ENCODE measurements at places on chromosomes 1 and 21.

DNA sequence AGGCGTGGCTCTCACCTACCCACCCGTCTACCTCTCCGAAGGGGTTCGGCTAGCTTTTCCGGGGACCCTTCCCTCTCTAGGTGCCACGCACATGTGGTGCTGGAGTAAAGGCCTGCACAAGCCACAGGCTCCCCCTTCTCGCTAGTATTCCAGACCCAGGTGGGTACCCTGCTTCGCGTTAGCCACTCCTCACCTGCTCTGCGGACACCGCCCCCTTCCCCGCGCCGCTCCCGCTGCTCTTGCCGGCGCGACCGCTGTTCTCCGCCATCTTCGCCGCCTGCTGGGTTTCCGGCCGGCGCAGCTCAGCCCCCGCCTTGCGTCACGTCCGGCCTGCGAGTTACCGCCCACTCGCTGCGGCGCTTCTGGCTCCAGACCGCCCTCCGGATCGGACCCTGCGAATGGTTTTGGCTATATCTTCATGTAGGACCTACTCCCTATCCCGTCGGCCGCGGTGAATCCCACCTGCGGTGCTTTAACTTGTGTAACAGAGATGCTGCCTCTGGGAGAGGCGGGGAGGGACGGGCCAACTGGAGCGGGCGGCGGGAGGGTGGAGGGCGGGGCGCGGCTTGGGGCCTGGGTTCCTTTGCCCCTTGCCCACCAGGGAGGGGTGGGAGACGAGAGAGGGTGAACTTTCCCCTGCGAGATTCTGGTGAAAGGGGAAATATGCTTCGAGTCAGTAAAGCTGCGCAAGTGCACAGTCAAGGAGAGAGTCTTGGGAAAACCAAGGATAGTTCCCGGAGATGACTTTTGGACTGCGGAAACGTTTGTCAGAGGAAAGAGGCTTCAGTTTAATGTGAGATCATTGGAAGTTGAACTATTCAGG lies at the start of the genes NIT1 and PFDN2:
NIT1 (plus strand) TSS at position 347 of the 823 bp plus-strand sequence; CDS start at position 419, 72 bp downstream.
PFDN2 (minus strand) TSS at position 279 of the 823 bp plus-strand sequence; CDS start at position 268, 11 bp downstream.
- DNase-seq: peak; percentile 82

- DNase-seq: no peak
These were observed 74.2 kb downstream of the SIM2 start for GRCh38 chr21:36773117-36773516.

DNA sequence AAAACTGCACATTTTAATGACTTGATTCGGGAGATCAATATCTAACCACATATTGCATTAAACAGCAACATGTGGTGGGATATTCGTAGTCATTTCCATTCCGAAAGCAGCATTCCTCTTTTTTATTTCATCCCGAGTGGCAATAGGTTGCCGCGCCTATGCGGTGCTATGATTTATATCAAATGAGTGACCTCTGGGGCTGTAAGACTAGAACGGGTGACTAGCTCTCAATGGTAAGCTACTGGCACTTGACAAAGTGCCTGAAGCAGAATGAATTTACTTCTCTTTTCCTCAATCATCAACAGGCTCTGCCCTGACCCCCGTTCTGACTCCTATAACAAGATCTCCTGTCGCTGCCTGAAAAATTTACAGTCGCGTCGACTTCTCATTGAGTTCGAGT lies 162.3 kb downstream of the ZNF281 start:
- no peak for DNase-seq

- DNase-seq: no peak
These were observed 283.3 kb downstream of the DUSP10 start for GRCh38 chr1:221458447-221459156.

DNA sequence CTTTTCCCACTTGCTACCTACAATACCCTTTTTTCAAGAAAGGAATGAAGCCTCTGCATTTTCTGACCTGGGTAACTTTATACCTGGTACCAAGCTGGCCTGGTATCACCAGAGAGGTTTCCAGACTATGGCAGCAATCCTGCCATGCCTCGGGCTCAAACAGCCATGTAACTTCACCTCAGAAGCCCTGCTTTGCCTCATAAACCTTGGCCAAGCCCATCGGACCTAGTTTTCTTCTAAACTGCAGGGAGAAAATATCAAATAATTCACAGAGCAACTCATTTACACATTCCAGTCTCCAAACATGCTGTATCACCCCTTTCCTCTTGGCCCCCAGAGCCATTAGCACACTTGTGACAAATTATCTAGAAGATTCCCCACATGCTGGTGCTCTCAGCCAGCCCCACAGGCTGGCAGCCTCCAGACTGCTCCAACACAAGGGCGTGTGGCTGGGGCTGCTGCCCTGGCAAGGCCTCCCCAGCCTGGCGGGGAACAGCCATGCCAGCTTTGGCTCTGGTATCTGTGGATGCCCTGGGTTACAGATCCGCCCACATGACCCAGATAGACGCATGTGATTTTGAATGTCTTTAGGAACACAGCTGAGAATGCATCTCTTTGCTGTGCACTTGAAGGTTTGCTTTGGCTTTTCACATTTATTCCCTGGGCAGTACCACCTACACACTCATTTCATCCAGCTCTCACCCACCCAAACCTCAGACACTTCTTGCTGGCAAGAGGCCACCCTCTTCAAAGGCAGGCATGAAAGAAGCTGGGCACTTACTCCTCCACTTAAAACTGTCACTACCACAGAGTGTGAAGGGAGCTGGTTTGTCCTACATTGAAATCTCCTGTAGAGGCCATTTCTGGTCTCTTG lies 70.0 kb upstream of the BCAR3 start:
- DNase-seq: peak; percentile 33

DNA sequence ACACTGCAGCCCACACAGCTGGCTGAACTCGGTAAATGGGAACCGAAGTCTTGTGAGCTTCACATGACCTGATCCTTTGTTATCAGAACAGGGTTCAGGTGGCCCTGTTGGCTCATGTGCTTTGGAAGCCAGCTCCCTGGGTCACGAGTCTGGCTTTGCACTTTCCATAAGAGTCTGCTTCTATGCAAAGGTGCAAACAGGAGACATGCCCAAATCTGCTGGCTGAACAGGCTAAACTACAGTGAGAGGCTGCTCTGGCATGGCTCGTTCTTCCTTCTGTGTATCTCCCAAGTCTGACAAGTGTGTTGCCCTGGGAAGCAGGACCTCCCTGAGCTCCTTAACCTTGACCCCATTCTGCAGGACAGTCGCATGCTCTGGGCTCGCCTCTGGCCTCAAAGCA lies 549.6 kb downstream of the KIF26B start:
- DNase-seq: no peak

GRCh38 chr1:103492003-103492625 lies 33.4 kb upstream of the RNPC3 start:
- no peak for DNase-seq

GRCh38 chr1:223492044-223492443 lies 98.8 kb downstream of the CCDC185 start:
- no peak for DNase-seq

DNA sequence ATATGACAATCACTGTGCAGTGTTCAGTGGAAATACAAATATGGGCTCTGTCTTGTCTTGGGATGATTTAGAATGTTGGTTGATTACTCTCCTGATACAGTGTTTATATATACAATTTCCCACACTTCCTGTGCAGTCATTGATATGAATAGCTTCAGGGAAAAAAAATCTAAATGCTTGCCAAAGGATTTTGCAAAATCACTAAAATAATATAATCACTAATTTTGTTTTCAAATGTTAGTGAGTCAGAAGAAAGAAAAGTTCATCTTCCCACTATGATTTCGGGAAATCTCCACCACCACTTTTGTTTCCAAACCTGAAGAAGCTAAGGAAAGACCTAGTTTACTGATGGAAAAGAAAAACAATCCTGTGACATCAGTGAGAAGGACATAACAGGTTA lies 32.1 kb upstream of the CHRM3 start:
- DNase-seq: no peak

DNA sequence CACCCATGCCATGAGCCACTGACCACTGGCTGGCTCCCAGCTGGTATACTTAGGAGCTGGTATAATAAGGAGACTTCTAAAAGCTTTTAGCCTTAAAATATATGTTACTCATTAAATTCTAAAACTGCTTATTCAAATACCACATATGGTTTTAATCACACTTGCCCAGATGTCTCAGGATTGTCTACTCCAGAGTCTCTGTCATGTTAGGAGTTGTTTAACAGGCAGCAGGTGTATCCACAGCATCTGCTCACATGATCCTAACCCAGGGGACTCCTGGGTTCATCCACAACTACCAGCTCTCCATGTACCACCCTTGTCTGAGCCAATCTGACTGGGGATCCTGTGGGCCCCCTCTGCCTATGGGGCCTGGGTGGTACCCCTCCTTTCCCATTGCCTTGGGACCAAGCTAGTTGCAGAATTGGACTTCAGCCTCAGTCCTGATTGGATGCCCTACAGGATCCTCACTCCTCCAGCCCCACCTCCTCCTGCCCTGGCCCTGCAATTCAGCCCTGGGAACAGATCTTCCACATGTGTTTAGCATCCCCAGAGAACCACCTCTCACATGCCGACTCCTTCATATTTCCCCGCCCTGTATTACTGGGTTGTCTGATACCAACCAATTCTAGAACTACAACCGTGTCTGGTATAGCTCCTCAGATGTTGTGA lies 61.3 kb downstream of the BCAR3 start:
- DNase-seq: no peak

GRCh38 chr1:178726087-178726517 lies 1.1 kb downstream of the RALGPS2 start:
- DNase-seq: peak; percentile 87

DNA sequence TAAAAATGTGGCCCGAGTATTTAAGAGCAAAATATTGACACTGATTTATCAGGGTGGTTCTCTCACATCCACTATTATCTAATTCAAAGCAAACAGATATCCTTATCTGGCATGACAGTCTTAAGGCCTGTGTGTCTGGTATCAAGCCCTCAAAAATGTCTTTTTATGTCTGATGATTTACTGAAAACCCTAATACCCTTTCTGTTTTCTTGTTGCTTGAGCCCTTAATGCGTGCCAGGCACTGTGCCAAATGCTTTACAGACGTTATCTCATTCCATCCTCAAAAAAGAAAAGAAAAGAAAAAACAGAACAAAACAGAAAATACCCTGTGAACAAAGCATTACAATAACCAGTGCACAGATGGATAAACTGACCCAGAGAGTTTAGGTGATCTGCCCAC lies 5.7 kb downstream of the DUSP23 start:
- DNase-seq: no peak

- DNase-seq: no peak
These were observed 4.4 kb upstream of the C1orf56 start for GRCh38 chr1:151043163-151043562.

- DNase-seq: no peak
These were observed 222.9 kb downstream of the FAM72C start for GRCh38 chr1:143748906-143749305.

GRCh38 chr1:36224537-36225282 lies 467 bp downstream of the THRAP3 start:
- no peak for DNase-seq

- peak; percentile 97 for DNase-seq
These were observed 473 bp upstream of the LYST start for GRCh38 chr1:235866913-235867845.

- no peak for DNase-seq
These were observed 15.6 kb upstream of the PEX10 start for GRCh38 chr1:2427976-2428375.

- DNase-seq: no peak
These were observed 210.6 kb upstream of the HOOK1 start for GRCh38 chr1:59604191-59604590.

DNA sequence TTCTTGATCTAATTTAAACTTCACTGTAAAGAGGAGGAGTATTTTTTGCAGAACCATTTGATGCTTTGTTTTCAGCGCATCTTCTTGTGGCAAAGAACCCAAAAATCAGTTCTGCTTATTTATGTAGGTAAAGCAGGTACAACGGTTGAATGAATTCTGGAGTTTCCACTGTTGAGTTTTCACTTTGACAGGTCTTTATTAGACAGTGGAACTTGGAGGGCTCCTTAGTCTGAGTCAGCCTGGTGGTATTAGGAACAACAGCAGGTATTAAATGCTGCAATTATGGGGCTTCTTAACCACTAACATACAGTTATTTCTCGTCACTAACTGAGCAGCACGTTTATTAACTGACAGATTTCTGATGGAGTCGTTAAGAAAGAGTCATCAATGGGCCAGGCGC lies 1.2 kb downstream of the LRIG2 start:
- no peak for DNase-seq

- no peak for DNase-seq
These were observed 52.8 kb upstream of the GOLT1A start for GRCh38 chr1:204266504-204267034.

- no peak for DNase-seq
These were observed 4.4 kb downstream of the S100A8 start for GRCh38 chr1:153386500-153386901.

DNA sequence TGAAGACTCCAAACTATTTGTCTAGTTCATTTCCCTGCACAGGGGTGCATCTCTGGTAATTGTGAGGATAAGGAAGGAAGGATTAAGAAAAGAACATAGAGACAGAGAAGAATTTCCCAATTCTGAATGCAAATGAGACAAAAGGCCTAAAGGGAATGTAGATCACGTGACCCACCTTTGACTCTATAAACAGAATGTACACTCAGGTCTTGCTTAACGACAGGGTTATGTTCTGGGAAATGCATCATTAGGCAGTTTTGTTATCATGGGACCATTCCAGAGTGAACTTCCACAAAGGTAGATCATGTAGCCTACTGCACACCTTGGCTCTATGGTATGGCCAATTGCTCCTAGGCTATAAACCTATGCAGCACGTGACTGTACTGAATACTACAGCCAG lies 252.3 kb upstream of the ZP4 start:
- no peak for DNase-seq

- DNase-seq: no peak
These were observed 36.4 kb downstream of the MAP3K7CL start for GRCh38 chr21:29166853-29167252.

GRCh38 chr1:116763787-116764465 lies 9.7 kb downstream of the CD2 start:
- peak; percentile 61 for DNase-seq

DNA sequence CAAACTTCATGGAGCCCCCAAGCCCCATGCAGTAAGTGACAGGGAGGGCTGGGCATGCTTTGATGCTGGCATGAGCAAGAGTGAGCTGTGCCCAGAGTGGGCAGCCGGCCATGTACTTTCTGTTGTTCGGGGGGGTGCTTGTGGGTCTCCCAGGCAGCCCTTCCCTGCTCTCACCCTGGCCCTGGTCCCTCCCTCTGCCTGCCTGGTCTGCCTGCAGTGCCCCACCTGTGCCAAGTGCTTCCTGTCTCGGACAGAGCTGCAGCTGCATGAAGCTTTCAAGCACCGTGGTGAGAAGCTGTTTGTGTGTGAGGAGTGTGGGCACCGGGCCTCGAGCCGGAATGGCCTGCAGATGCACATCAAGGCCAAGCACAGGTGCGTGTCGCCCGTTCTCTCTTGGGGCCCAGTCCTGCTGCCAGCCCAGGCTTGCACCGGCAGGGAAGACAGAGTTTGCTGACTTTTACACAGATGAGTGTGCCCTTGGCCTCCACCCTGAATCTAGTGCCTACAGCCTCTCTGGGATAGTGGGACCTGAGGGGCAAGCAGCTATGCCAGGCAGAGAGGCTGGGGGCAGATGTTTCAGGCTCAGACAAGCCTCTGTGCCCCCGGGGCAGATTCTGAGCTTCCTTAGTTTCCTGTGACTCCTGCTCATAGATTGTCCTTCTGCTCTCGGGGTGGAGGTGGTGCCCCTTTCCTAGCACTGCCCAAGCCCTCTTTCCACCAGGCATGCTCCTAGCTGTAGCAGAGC lies 7.6 kb downstream of the ZBTB48 start:
- no peak for DNase-seq

Measured in DND-41 (cell line).